ENCODE measurements at places on chromosomes 5 and 9.
A peak's percentile ranks its signal among the peaks of the same experiment; 100 is the strongest.

GRCh38 chr9:77882294-77882693 is 149.3 kb downstream of the GNAQ start:
- DNase-seq = no peak

- DNase-seq = no peak
Observed at GRCh38 chr5:69137807-69138206, 29.1 kb upstream of the CCNB1 start.

- DNase-seq = no peak
Observed at GRCh38 chr9:135289081-135289491, 190.5 kb upstream of the PPP1R26 start.

DNA sequence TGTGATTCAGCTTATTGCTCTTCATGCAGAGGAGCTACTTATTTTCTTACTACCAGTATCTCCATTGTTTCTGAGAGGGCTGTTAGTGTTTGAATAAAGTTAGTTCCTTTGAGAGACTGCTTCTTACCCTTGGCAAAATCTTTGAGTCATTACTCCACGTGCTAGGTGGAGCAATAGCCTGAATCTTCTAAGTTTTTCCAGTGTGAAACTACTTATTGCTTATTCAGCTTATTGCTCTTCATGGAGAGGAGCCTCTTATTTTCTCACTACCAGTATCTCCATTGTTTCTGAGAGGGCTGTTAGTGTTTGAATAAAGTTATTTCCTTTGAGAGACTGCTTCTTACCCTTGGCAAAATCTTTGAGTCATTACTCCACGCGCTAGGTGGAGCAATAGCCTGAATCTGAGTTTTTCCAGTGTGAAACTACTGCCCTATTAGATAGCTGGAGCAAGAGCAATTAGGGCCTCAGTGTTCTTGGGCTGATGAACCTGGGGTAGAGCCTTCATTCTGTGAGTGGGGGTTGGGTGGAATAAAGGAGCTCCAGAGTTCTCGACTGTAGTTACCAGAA is 41.9 kb downstream of the GPBP1 start:
- no peak for DNase-seq

- DNase-seq = peak; percentile 94
Observed at GRCh38 chr5:181221792-181222629, 1.1 kb upstream of the TRIM41 start.

GRCh38 chr5:150105928-150106615 is 19.7 kb upstream of the CSF1R start:
- DNase-seq = no peak

DNA sequence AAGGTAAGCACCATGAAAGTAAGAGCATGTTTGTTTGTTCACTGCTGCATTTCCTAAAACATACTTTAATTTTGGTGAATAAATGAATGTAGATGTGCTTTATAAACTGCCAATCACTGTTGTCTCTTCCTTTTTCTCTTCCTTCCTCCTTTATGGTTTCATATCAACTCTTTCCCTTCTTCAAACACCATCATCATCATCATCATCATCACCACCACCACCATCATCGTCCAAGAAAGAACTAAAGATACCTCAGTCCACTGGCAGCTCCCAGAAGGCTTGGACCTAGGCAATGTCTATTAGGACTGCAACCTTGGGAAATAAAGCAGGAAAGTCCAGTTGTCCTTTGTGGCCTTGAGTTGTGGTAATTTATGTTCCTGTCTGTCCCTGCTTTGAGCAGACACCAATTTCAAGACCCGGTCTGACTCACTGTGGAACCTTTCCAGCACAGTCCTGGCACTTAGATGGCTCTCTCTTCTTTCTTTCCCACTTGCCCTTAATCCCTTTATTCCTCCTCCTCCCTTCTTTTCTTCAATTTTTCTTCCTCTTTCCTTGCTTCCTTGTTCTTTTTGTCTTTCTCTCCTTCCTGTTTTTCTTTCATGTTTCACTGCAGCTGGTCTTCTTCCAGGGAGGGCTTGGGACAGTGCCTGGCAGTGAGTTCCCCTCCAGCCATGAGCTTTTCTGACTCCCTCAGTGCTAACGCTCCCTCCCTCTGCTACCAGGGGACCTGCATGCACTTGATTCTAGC is 99.3 kb downstream of the ANGPTL2 start:
- DNase-seq = no peak

DNA sequence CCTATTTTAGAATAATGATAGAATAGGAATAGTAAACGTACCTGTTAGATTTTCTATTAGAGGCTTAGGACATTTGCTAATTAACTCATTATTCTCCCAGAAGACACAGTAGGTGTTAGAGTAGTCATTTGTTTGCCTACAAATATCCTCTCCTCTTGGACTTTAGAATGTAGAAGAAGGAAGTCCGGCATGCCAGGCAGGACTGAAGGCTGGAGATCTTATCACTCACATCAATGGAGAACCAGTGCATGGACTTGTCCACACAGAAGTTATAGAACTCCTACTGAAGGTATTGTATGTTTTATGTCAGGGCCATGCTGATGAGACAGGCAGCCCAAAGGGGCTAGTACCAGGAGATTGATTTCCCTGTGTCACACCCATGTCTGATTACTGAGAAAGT is 43.3 kb downstream of the CD180 start:
- no peak for DNase-seq

DNA sequence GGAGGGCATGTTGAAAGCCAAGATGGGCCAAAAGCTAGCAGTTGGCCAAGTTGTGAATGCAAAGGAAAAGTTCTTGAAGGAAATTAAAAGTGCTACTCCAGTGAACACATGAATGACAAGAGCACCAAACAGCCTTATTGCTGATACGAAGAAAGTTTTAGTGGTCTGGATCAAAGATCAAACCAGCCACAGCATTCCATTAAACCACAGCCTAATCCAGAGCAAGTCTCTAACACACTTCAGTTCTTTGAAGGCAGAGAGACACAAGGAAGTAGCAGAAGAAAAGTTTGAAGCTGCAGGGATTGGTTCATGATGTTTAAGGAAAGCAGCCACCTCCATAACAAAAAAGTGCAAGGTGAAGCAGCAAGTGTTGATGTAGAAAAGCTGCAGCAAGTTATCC is 71.6 kb downstream of the ERCC6L2 start:
- no peak for DNase-seq

DNA sequence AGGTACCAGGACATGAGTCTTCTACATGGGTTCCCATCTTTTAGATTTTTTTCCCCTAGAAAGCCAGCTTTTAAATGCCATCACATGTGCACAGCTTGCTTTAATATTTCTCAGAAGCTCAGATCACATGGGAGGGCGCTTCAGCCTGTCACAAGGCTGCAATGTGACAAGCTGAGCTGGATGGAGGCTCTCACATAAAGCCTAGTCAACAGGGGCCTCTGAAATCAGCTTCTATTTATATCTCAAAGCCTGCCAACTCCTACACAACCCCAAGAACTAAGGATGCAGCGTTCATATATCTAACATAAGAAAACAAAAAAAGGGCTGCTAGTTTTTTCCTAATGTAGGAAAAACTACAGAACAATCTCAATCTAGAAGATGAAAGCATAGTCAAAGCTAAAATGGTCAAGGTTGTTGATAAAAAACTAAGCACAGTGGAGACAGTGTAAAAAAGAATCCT is 2.3 kb downstream of the ZFAND5 start:
- peak; percentile 90 for DNase-seq

GRCh38 chr9:34372467-34373011 is 4.2 kb downstream of the MYORG start:
- DNase-seq = peak; percentile 15

GRCh38 chr5:14873093-14873492 is 1.5 kb upstream of the ANKH start:
- DNase-seq = no peak

GRCh38 chr5:81703840-81704239 is 47.1 kb downstream of the SSBP2 start:
- DNase-seq = no peak

GRCh38 chr5:14667770-14668169 is 3.3 kb downstream of the OTULIN start:
- DNase-seq = no peak

DNA sequence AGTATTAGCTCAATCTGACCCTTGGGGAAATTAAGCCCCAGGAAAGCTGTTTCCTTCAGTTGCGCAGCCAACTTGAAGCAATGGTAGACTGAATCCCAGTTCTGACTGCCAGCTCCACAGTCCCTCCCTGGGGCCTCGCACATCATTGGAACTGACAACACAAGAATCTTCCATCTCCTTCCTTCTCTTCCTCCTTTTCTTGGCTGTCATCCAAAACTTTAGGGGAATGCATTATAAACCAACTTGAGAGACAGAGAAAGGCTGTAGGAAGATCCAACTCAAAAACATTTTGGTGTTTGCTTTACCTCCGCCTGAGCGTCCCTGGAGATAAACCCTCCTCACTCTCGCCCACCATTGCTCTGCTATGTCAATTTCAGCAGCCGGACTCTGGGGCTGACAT is 16.6 kb downstream of the KCNIP1 start:
- DNase-seq = no peak

DNA sequence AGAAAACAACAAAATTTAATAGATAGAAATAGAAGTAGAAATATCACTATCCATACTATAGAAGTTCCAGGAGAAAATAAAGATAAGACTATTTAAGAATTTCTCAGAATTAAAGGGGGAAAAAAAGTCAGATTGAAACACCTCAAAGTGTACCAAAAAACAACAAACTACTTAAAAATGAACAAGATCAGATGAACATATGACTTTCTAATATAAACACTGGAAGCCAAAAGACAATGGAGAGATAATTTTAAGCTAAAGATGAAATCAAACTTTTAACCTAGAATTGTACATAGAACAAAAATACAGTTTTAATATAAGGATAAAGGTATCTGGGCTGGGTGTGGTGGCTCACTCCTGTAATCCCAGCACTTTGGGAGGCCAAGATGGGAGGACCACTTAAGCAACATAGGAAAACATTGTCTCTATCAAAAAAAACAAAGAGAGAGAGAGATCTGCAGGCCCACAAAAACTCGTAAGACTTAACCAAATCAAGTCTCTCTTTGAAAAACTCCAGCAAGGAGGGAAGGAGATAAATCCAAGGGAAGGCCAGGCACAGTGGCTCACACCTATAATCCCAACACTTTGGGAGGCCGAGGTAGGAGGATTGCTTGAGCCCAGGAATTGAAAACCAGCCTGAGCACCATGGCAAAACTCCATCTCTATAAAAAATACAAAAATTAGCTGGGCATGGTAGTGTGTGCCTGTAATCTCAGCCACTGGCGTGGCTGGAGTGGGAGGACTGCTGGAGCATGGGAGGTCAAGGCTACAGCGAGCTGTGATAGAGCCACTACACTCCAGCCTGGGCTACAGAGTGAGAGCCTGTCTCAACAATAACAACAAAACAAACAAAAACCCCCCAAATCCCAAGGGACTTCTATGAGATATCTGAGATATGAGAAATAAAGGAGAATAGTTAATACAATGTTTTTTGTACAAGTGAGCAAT is 32.4 kb downstream of the ABHD17B start:
- DNase-seq = no peak

- DNase-seq = no peak
Observed at GRCh38 chr5:74182603-74183002, 457.9 kb downstream of the ENC1 start.

DNA sequence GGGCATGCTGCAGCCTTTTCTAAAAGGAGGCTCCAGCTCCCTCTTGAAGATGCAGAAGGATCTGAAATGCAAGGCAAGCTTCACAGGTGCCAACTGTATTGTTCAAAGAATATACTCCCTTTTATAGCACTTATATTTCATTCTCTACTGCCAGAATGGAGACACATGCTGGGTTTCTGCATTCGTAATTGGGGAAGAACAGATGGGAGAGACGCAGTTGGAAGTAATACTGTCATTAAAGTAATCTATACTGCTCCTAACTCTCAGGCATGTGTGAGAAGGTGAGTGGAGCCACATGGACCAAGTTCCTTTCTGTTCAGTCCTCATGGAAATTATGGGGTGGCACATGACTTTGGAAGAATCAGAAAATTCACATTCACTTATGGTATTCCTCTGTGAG is 226.4 kb downstream of the TRIM32 start:
- no peak for DNase-seq

GRCh38 chr9:19481971-19482404 is 73.2 kb downstream of the ACER2 start:
- DNase-seq = no peak

DNA sequence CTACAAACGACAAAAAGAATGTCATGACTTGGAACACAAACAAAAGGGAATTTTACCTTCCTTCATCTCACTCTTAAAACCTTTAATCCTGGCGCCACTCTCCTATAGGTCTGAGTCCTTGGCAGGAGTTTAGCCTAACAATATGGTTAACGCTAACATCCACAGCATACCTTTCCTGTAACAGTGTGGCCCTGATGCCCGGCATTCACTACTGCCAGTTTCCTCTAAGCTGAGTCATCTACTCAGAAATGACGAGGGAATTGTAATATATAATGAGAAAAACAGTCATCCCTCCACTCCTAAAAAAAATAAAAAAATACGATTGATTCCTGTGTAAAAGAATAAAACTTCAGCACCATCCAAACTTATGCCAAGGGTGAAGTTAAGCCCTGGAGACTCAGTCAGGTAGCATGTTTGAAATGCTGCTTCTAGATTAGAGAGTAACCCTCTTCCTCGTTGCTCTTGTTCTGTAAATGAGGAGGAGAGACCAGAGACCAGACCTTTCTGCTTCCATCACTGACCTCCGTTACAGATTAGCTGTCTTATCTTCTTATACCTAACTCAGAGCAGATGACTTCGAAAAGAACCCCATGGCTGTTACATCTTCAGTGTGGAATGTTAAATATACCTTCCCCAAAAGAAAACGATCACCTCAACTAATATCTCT is 37.4 kb downstream of the CCDC125 start:
- DNase-seq = peak; percentile 23

DNA sequence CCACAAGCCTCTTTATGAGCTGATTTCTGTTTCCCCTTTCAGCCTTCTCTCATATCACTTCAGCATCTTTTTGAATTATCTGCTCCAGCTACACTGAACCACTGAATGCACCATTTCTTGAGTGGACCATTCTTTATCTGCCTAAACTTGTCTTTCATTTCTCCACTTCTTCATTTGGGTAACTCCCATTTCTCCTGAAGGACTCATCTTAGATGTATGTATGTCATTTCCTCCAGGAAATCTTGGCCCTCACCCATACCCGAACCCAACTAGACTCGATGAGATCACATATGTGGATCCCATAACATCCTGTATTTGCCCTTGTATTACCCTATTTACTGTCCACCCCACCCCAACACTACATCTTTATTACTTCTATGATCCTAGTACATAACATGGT is 249.8 kb downstream of the KIF4B start:
- DNase-seq = no peak

- no peak for DNase-seq
Observed at GRCh38 chr5:163497315-163497714, 8.1 kb upstream of the MAT2B start.

DNA sequence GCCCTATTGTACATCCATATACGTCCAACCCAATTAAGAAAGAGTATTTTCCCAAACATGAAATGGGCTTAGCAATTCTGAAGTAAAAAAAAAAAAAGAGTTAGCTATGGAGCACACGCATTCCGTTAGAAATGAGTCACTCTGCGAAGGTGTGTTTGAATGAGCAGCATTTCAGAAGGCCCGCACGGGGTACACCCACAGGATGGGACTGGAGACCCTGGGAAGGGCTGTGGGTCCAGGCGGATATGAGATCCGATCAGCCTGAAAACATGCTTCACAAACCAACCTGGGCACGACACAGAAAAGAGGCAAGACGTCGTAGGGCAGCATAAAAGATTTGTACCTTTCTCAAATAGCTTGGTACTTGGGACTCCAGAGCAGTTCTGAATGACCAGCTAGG is 173.9 kb upstream of the KLF9 start:
- no peak for DNase-seq

Measured in RKO (cell line).